T-helper 2 cell treated with Interferon-gamma antibody and Interleukin-4, amounts not matched to agents 5 μg/mL and 100 μg/mL, for 36 hours (primary cell): ENCODE measurements at places on chromosomes 7 and 10.

- DNase-seq = no peak
Measured at GRCh38 chr7:116405810-116406209, 93.7 kb upstream of the CAV2 start.

DNA sequence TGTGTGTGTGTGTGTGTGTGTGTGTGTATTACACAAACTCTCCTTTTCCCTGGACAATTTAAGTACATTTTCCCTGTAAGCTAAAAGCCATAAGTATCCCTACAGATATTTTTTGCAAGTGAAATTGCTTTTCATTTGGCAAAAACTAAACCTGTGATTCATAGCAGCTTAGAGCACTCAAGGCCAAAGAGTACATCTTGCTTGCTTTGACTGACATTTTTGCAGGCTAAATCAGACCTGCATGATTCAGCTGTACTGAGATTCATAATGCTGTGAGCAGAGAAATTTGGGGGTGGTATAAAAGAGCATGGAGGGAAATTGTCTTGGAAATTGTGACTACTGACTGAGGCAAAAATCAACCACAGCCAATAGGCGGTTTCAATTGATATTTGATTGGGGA, 500.4 kb downstream of the GFRA1 start:
- DNase-seq = no peak

GRCh38 chr7:87933605-87933952, 472 bp upstream of the ADAM22 start:
- no peak for DNase-seq

DNA sequence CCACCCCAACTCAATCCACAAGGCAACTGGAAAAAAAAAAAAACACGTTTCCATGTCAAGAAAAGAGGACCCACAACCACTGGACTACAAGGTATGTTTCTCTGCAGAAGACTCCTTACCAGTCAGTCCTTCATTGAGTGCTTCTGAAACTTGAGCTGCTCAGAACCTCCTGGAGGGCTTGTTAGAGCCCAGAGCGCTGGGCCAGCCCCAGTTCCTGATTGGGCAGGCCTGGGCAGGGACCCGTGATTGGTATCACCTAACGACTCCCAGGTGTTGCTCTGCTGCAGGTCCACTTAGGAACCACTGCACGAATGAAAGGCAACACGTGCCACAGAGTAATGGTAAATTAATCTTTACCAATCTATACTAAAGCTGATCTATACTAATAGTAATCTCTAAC, 473 bp upstream of the CCDC201 start:
- no peak for DNase-seq

DNA sequence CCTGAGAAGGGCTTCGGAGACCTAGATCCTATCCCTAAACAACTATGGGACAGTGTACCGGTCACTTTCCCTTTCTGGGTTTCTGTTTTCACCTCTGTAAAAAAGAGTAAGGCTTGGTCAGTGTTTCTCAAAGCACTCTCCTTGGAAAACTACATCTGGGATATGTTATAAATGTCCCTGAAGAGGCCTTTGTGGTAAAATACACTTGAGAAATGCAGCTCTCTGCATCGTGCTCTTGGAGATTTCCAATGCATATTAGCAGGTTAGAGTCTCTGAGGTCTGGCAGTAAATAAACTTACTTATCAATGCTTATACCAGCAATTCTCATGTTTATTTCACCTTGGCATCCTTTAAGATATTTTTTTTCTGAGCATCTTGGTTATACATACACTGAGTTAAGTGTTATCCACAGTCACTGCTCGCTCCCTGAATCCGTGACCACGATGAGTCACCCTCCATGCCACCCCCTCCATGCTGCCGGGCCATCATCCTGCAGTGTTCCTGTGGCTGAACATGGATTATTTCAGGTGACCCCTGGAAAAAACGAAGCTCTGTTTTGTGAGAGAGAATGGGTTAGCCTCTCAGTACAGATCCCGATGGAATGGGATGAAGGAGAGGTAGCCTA, 3.3 kb upstream of the TBXAS1 start:
- no peak for DNase-seq

- no peak for DNase-seq
Measured at GRCh38 chr7:36601601-36602000, 122.7 kb downstream of the AOAH start.

DNA sequence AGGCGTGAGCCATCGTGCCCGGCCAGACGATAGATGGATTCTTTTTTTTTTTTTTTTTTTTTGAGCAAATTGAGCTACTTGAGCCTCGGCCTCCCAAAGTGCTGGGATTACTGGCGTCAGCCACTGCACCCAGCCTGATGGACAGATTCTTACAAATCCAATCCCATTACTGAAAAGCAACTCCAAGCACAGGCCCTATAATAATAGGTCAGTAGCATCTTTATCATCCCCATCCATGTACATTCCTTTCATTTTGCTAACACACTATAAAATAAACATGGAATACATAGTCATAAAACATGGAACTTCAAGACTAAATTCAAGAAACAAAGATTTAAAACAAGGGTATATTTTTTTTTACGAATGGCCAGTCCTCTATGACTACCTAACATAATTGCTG, 16.0 kb upstream of the RSBN1L start:
- no peak for DNase-seq

- no peak for DNase-seq
Measured at GRCh38 chr7:47149971-47150370, 431.9 kb downstream of the TNS3 start.

GRCh38 chr10:67239864-67240497, 314.1 kb downstream of the LRRTM3 start:
- no peak for DNase-seq

DNA sequence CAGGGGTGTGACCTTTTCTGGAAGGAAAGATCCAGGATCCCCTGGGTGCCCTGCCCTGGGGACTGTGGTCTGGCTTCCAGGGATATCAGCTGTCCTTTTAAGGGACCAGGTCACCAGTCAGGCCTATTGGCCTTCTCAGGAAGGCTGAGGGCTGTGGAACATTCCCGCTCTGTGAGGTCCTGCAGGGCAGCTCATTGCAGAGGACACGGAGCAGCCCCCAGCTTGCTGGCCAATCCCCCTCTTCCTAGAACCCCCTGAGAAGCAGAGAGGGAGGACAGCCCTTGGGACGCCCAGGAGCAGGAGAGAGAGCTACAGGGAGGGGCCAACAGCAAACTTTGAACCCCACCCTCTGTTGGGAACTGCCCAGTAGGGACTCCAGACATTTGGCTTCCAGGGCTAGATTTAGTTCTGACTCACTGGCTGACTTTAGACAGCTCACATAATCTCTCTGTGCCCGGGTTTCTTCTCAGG, 67.9 kb upstream of the COL13A1 start:
- DNase-seq = no peak

DNA sequence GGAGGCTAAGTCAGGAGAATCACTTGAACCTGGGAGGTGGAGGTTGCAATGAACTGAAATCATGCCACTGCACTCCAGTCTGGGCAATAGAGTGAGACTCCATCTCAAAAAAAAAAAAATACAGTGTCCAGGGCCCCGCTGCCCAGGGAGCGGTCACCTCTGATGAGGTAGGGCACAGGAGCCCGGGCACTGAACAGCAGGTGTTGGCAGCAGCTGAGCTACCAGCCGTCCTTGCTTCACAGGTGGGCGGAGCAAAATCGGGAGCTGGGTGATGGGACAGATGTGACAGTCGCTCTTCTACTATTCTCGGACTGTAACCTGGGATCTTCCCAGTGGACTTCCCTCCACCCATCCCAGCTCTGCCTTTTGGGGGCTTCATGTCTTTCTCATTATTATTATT, 49.4 kb downstream of the GTF2IRD1 start:
- no peak for DNase-seq

GRCh38 chr10:14971867-14972448, 12.8 kb downstream of the MEIG1 start:
- DNase-seq = no peak

GRCh38 chr7:27409776-27410175, 167.2 kb downstream of the EVX1 start:
- DNase-seq = no peak

DNA sequence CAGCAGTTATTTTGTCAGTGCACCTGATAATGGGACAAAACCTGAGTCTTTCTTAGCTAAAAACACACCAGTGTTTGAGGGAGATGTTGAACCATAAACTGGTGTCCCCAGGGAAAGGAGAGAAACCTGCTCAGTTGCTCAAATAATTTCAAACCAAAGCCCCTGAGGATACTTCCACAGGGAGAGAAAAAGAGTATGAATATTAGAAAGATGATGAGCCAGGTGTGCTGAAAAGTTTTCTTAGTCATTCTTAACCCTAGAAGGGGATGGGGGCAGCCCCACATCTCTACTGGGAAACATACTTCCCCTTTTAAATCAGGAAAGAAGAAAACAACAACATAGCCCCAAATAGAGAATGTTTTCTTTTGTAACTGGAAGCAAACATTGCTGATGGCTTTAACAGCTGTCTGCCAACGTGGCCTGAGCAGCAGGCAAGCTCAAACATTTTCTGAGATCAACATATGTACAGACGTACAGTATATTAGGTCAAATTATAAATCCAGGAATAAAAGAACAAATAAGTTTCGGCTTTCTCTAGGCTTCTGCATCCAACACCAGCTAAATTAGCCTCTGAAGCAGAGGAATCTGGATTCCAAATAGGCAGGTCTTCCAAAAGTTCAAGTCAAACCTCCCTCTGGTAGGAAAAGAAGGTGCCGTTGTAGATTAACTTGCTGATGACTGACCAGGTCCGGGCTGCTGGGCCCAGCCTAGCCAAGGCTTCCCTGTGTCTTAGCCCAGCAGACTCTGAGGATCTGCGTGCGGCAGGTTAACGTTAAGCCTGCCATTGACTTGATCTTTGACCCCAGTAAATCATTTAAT, 30.5 kb upstream of the FBXW4 start:
- DNase-seq = no peak

GRCh38 chr10:23585186-23585585, 146.3 kb downstream of the OTUD1 start:
- no peak for DNase-seq

DNA sequence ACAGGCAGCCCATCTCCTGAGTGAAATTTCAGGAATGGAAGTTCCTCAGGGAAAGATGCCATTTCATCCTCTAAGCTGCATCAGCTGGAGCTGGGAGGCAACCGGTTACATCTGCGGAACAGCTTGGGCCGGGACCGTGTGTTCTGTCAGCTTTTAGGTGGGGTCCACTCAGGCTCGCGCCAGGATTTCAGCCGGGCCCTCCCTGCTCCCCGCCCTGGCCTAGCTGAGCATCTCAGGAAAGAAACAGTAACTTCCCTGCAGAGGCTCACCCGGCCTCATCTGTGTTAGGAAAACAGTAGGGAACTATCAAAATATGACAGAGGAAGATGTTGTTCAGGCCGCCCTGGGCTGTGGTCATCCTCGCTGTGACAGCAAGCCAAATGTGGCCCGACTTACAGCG, 110.4 kb downstream of the TRIL start:
- no peak for DNase-seq

- DNase-seq = no peak
Measured at GRCh38 chr10:80647173-80647833, 109.6 kb downstream of the SH2D4B start.

DNA sequence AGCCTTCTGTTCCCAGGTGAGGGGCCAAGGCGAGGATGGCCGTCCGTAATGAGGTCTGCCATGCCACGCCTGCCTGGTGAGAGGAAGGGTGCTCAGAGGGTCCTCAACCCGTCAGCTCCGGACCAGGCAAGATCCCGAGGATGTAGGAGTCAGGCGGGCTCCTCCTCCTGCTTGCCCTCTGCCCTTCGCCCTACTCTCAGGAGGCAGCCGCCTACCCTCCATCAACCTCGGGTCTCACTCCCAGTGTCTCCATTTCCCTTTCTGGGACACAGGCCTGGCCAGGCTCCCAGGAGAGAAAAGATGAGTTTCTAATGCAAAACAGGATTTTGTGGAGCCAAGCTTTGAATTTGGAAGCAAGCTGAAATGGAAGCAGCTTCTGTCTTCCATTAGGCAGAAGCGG, 184.0 kb downstream of the PTPN20 start:
- no peak for DNase-seq

GRCh38 chr7:37977243-37977642, 56.8 kb downstream of the EPDR1 start:
- DNase-seq = no peak

GRCh38 chr7:154909241-154910105, 93.5 kb downstream of the PAXIP1 start:
- DNase-seq = no peak

- DNase-seq = no peak
Measured at GRCh38 chr10:132241496-132241895, 54.7 kb downstream of the DPYSL4 start.

- no peak for DNase-seq
Measured at GRCh38 chr10:126580873-126581647, 89.4 kb downstream of the C10orf90 start.

GRCh38 chr10:51675088-51675487, 24.3 kb downstream of the CSTF2T start:
- DNase-seq = no peak

GRCh38 chr10:89303161-89303560, 1.3 kb downstream of the IFIT2 start:
- no peak for DNase-seq

GRCh38 chr10:67107670-67108069, 181.8 kb downstream of the LRRTM3 start:
- DNase-seq = no peak

- no peak for DNase-seq
Measured at GRCh38 chr7:98214811-98215321, 3.6 kb downstream of the BHLHA15 start.

DNA sequence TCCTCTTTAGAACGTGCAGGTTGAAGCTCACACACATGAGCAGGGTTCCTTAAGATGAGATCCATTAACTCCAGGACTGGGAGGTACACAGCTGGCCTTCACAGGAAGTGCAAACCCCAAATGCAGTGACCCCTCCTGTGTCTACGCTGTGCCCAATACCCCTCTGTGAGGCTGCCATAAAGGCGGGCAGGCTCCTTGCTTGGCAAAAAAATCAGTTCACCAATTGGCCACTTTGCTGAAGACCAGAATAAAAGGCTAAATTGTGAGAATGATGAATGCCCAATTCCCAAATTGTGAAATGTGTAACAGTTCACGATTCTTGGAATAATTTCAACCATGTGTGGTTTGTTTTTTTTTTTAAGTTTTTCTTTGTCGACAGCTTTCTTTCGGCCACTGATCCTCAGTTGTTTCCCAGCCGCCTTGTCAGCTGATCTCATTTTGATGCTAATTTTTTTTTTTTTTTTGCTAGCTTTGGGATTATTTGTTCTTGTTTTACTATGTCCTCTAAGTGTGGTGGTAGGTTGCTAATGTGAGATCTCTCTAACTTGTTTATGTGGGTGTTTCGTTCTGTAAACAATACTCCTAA, 101.9 kb upstream of the PRSS58 start:
- DNase-seq = no peak

DNA sequence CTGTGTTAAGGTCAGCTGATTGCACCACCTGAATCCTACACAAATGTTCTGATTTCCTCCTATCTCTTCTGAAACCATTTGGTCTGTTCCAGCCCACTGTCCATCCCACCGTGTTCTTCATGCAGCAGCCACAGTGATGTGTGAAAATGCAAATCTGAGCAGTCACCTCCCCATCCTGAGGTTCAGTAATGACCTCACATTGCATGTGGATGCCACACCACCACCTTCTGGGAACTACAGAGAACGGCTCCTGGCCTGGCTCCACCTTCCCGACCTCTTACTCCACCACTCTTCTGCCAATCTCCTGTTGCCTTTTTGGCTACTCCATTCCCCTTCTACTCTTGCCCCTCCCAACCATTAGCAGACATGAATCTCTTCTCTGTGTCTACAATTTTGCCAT, 244.4 kb downstream of the TNS3 start:
- DNase-seq = no peak

GRCh38 chr7:75572814-75573213, 80.7 kb downstream of the SPDYE5 start:
- DNase-seq = no peak
